Brain pericyte (primary cell): ENCODE measurements at places on chromosomes 2 and 18.

GRCh38 chr2:73043276-73043675 is 28.2 kb downstream of the SFXN5 start:
- DNase-seq = no peak

GRCh38 chr2:235659767-235660322 is 166.0 kb downstream of the AGAP1 start:
- no peak for DNase-seq

GRCh38 chr2:7867867-7868266 is 814.0 kb upstream of the ID2 start:
- DNase-seq = no peak

GRCh38 chr2:190465060-190465459 is 56.9 kb downstream of the MFSD6 start:
- no peak for DNase-seq

GRCh38 chr18:45916302-45916701 is 50.8 kb downstream of the EPG5 start:
- no peak for DNase-seq

GRCh38 chr2:236120141-236120601 is 48.0 kb downstream of the GBX2 start:
- DNase-seq = no peak

DNA sequence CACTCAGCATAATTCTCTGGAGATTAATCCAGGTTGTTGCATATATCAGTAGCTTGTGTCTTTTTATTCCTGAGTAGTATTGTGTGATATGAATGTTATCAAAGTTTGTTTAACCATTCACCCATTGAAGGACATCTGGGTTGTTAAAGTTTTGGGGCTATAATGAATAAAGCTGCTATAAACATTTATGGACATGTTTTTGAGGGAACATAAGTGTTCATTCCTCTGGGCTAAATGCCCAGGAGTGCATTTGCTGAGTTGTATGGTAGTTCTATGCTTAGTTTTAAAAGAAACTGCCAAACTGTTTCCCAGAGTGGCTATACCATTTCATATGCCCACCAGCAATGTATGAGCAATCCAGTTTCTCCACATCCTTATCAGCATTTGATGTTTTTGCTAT is 21.8 kb upstream of the KCNJ13 start:
- DNase-seq = no peak

DNA sequence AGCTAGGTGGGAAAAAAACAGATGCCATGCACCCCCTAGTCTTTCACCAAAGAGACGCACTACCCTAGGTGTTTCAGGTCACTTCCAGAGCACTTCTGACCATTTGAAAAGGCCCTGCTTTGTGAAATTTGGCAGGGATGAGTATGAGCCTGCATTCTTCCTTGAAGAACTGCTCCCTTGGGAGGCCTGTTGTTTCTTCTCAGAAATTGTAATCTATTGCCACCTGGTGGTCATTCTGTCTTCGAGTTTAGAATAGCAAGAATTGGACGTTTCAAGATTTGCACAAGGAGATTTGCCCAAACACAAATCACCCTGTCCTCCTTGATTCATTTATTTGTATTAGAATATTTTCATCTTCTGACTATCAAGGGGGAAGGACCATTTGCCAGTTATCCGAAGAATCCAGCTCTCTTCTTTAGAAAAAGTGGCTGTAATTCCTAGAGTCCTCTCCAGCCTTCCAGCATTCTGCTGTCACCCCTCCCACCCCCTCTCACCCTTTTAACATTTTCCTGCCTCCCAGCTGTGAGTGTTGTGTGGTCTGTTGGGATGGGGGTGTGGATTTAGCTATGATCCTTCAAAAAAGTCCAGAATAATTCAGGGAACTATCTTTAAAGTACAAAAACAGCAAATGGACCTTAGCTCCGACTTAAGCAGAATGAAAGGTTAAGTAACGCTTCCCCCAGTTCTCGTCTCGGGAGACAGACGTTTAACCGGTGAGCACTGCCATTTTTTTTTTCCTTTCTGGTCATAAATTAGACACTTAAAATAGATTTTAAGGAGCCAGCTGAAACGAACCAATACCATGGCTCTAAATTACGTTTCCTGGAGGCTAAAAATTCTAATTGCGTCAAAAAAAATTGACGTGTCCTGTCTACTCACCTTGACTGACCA is 3.7 kb upstream of the GAD1 start:
- peak; percentile 45 for DNase-seq

GRCh38 chr2:240360645-240361475 is 74.6 kb upstream of the GPC1 start:
- no peak for DNase-seq

DNA sequence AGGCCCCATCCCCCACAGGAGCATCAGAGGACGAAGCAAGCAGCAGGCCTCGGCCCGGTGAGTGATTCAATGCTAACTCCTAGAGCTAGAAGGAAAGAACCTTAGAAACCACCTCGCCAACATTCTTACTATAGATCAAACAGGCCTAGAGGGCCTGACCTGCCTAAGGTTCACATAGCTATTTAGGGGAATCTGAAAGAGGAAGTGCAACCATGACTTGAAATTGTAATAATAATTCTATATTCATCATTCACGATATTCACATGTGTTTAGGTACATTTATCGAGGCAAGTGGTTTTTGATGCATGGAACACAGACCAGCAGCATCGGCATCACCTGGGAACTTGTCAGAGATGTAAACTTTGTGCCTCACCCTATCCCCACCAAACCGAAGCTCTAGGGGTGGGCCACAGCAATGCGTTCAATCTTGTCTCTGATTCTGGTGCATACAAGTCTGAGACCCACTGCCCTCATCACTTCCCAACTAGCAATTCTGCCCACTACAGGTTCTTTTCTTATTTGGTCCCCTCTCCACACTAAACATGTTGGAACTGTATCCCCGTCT is 78.0 kb upstream of the DNMT3A start:
- no peak for DNase-seq

- DNase-seq = no peak
Measured at GRCh38 chr18:21509062-21509461, 91.4 kb downstream of the ESCO1 start.

- no peak for DNase-seq
Measured at GRCh38 chr2:161039071-161039470, 121.2 kb upstream of the TANK start.

DNA sequence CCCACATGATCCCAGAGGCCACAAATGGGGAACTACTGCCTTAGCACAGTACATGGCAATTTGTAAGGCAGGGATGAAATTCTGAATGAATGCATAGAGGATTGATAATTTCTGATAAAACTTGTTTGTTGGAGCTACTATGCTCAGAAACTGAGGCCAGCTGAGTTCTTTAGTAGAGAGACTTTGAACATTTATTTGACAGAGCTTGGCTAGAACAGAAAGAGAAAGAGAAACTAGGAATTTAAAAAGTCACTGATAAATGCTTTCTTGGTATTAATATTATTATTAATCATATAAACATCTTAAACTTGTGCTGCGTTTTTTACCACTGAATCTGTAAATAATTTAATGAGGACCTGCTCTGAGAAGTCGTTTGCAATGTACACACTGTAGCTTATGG is 923.7 kb upstream of the CNTNAP5 start:
- no peak for DNase-seq

DNA sequence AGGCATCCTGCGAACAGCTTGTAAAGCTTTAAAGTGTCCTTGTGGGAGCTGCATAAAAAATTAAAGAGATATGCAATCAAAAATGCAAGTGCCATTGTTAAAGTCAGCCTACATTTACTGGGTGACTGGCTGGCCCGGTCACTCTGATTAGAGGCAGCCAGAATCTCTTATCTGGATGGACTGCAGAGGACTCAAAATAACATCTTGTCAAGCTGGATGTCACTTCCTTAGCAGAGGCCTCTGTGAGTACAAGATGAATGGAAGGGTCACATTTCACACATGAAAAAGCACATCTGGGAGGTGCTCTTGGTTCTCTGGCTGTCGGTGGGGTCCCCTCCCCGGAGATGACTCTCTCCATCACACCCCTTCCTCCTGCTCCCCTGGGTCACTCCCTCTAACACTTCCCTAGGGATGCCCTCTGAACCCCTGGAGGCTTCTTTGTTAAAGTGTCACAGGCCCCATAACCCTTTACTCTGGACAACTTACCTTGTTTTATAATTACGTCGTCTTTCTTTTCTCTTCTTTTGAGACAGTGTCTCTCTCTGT is 122.1 kb downstream of the SH3BP4 start:
- DNase-seq = no peak

- DNase-seq = no peak
Measured at GRCh38 chr2:96167407-96168013, 22.3 kb upstream of the DUSP2 start.

DNA sequence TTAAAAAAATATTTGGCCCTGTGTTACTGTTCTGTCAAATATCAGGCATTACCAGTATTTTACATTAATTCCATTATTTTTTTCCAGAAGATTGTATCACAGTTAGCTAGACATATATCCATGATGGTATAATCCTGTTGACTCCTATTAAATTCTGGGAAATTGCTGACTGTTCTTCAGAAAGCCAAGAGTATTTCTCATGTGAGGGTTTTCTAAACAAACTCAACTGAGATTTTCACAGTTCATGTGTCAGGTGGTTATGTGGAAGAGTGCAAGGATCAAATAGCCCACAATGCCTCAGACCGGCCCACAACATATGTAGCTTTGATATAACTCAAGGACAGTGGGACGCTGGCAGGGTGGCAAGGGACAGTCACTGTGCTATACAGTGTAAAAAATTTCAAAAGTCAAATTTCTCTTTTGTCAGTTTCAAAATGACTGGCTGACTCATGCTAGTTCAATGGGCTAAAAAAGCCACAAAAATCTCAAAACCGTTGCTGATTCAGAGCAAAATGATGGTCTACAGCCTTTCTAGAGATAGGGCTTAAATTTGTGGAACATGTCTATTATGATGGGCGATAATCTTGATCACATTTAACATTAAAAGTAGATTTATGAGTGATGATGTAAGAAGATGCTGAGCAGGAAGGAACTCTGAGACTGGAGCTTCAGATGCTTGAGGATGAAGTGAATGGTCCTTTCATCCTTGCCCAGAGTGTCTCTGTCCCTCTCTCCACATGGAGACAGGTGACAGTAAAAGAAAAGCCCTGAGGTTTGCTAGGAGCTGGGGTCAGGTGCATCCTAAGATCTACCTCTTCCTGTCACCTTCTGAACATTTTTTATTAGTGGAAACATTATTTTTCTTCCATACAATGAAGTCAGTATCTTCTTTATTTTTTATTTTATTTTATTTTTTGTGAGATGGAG is 175.8 kb upstream of the PIEZO2 start:
- no peak for DNase-seq

DNA sequence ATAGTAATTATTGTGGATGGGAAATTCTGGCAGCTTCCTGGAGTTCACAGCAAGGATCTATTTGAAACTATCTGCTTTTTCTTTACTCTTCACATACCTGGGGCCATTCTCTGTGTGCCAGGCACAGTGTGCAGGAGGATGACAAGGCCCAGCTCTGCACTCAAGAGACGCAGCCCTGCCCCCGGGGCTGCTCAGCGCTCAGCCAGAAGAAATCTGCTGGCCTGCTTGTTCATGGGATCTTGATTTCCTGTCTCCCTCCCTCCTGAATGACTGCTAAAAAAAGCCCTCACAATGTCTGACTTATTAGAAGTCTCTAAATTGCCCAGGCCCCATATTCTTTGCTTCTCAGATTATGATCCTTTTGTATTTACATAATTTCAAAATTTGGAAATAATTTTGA is 210.9 kb downstream of the DCDC2C start:
- no peak for DNase-seq
